ENCODE measurements at places on chromosomes 6 and 20.

- no peak for DNase-seq
These were observed 20.2 kb downstream of the KCNK15 start for GRCh38 chr20:44765701-44766347.

DNA sequence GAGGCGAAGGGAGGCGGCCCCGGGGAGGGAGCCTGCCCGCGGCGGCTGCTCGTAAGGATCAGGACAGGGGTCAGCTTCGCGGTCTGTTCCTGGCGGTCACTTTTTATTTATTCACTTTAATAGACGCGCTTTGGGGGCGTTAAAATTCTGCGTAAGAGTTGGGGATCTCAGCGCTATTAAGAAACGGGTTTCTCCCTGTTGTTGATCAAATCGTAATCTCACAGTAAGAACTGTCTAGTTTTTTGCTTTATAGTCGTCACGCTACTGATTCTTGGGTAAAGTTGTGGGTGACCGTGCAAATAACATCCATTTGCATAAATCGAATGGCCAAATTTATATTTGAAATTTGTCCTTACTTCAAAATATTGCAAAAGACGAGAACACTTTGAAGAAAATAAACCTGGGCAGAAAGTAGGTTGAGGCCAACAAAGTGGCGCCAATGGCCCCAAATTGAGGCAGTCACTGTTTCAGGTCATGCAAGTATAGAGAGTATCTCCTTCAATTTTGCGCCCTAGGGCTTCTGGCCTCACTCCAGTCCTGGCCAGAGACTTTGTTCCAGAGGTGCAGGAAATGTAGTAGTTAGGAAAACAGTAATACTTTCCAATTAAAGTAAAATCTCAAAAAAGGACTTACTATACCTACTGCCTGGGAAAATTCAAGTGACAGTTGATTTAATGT, 963 bp upstream of the RMND1 start:
- DNase-seq, result no peak

- no peak for DNase-seq
These were observed 89.4 kb downstream of the PDE10A start for GRCh38 chr6:165573671-165574070.

GRCh38 chr6:35140639-35141006, 516 bp downstream of the TCP11 start:
- DNase-seq, result no peak

DNA sequence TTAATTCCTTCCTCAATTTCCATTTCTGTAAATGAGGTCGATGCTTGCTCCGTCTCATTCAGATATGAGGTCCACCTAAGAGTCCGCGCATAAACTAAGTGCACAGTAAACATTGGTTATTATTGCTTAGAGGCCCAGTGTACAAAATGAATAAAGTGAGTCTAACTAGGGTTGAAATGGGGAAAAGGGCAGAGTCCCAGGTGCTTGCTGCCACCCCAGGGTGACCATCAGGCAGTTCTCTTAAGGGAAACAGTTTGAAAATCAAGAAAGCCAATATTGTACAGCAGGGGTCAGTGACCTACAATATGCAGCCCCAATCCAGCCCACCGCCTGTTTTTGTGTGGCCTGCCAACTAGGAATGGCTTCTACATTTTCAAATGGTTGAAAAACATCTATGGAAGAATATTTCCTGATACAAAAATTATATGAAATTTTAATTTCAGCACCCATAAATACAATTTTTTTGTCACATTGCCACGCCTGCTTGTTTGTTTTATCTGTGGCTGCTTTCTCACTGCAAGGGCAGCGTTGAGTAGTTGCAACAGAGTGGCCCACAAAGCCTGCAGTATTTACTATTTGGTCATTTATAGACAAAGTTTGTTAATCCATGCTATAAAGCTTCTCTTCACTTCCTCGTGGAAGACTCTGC, 43.3 kb downstream of the SLC13A3 start:
- DNase-seq, result no peak

DNA sequence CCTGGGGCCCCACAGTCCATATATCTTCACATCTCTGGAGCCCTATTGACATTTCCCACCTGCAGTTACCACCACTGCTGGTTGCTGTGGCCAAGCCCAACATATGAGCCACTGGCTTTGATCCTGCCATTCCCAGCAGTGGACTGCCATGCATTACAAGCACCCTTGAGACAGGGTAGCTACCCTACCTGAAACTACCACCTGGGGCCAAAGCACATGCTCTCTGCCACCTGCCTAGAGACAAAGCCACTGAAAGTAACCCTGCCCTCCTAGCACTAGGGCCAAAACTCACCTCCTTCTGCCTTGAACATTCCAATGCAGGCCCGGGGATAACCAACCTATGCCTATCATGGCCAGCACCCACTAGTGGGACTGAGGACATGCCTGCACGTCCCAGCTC, 255.5 kb upstream of the KHDRBS2 start:
- DNase-seq, result no peak

- no peak for DNase-seq
These were observed 60.5 kb downstream of the FNDC1 start for GRCh38 chr6:159229651-159230051.

- no peak for DNase-seq
These were observed 37.0 kb downstream of the CDC40 start for GRCh38 chr6:110217266-110217665.

GRCh38 chr6:107709341-107709740, 114.8 kb downstream of the SCML4 start:
- DNase-seq, result no peak
